ENCODE measurements at places on chromosomes 2 and 18.

DNA sequence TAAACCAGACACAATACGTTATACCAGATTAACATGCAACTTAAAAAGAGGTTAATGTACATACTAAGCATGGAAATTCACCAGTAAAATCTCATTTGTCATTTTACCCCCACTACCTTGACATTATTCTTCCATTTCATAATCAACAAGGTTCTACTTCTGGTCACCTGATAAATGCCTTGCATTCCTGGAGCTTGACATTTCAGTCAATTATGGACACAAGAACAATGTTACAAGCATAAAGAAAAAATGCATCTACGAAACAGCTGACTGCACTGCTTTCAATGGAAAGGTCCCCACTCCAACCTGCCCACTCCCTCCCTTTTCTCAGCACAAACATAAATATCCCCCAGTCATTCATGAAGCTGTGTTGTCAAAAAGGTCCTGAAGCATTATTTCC lies 31.4 kb downstream of the ARL5A start:
- no peak for DNase-seq

DNA sequence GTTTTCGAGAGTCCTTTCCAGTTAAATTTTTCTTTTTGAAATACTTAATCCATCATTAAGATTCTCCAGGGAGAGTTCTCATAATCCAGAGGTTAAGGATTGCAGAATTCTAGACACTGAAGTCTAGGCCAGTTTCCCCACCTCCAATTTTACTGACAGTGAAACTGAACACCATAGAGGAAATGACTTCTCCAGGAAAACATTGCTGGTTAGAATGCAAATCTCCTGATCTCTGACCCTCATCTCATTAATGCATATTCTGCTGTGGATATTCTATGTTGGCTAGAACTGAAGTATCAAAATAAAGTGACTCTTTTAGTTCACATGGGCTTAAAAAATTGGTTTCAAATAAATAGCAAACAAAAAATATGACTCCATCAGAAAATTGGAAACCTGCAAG lies 105.8 kb upstream of the UGP2 start:
- no peak for DNase-seq

DNA sequence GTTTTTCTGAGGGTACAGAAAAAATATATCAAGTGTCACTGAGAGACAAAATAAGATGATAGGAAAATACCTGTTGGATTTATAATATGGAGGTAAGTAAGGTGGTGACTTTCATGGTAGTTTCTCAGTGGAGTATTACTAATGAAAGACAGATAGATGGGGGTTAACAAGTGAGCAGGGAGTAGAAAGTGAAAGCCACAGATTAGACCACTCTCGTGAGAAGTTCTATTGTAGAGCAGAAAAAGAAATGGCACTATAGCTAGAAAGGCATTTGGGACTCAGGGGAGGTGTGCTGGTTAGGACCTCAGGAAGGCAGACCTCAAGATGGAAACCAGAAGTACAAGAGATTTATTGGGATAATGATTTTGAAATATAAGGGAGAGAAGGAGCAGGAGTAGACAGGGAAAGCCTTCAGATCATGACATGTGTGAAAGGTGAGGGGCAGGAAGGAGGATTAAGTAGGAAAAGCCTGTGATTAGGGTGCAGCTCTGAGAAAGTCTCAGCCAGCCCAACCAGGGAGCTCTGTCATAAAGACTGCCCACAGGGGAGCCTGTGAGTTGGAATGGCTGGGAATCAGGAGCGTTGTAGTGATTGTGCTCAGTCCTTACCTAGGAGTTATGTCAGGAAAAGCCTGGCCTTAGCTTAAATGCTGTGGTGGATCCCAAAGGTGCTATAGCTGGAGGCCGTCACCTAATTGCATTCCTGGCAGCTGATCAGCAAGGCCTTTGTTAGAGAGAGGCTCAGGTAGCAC lies 198.1 kb downstream of the IKZF2 start:
- DNase-seq = no peak

GRCh38 chr18:60024857-60025256 lies 125.1 kb downstream of the PMAIP1 start:
- DNase-seq = no peak

GRCh38 chr2:201349601-201350000 lies 7.5 kb downstream of the FLACC1 start:
- no peak for DNase-seq

DNA sequence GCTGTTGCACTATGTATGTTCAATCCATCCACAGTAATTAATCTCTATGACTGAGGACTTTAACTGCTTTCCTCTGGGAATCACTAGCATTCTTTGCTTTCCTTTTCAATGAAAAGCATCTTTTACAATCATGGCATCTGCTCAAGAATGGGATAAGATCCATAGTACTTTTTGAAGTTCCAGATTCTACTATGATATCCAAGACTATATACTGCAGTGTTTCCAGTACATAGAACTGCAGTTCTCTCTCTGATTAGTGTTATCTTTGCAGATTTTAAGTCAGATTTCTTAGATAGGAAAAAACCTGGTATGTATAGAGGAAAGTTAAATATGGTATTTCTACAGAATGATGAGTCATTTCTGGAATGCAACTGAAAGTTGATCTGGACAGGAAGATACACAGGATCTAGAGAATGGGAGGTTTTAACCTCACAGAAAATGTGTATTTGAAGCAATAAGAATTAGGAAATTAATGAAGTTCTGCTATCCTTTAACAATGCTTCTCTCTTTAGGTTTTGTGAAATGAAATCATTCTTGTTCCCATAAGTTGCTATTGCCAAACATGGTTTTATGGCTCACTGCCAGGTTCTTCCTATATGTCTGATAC lies 670.7 kb downstream of the ERBB4 start:
- DNase-seq = no peak

GRCh38 chr2:209773377-209773776 lies 1.7 kb downstream of the UNC80 start:
- no peak for DNase-seq

DNA sequence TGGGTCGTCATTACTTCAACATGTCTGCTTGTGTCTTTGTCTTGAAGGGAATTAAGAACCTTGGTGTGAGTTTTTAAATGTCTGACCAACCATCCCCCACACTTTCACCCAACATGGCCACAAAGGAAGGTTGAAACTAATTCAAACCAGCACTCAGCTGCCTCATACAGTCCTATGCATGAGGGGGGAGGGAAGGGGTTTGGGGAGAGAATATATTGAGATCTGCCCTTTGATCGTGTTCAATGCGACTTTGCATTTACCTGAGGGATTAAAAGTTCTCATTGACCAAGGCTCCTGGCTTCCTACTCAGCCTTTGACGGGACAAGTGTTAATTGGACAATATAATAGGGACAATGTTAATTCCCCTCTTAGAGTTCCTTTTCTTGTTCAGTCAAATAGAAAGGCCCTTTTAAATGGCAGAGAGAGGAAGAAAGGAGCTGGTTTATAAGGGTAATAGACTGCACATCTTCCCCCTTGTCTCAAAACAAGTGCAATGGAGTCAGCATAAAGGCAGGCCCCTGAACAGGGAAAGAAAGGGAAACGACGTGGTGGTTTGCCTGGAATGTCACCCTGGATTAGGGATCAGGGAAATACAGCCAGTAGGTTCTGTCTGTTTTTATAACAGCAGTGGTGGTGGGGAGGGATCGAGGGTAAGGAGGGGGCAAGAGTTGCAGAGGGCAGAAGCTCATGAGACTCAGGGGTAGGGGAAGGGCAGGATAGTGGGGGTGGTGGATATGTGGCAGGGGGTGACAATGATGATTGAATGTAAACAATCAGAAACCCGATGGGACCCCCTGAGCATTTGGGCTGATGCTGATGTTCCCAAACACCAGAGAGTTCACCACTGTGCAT lies 198.7 kb downstream of the MYCN start:
- no peak for DNase-seq

DNA sequence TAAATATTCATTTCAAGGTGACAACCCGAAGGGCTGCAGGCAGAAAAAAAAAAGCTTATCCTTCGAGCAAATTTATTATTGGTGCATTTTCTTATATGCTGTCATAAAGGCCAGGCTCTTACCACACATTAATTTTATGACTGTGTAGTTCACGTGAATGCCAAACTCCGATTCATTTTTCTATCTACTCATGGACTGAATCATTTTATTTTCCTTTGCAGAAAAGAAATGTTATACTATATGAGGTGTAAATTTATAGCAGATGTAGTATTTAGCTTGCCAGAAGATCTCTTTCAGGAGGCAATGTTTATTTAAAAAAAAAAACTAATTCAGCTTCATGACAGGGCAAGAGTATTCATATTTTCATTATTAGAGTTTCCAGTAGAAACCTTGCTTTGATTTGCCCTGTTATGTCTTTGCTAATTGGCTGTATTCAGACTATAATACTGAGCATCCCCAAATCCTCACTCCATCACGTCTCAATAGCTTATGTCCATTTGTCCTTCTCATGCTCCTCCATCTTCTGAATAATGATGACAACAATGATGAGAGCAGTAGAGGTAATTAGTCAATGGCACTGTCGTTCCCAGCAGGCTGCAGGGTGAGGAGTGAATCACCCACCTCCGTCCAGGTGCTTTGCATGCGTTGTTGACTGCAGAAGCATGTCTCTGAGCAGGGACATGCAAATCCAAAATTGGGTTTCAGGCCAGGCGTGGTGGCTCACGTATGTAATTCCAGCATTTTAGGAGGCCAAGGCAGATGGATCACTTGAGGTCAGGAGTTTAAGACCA lies 101.1 kb upstream of the RAB12 start:
- DNase-seq = no peak

DNA sequence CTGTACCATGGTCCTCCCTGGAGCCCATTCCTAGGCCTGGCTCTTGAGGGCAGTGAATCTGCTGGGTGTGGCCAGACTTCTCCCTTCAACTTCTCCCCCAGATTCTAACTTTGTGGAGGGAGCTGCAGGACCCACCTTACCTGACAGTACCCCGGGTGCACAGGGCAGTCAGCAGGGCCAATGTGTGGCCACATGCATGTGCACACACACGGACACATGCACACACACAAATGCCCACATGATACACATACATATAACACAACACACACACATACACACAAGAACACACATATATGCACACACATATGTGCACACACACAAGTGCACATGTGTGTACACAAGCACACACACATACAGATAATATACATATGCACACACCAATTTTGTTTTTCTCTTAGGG lies 300.0 kb upstream of the HS6ST1 start:
- no peak for DNase-seq

DNA sequence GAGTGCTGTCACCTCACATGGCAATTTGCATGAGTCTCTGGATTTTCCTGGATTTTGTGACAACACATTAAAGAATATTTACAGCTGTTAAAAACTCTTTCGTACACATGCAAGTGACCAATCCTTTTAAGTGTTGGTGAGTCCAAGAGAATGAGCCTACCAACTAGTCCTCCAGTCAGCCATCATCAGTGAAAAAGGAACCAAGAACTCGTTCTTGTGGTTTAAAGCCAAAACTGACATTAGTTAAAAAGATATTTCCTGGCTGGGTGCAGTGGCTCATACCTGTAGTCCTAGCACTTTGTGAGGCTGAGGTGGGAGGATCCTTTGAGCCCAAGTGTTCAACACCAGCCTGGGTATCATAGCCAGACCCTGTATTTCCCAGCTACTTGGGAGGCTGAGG lies 215.4 kb upstream of the ITGA4 start:
- no peak for DNase-seq

Measured in SW 1271 (cell line).